CD4-positive, alpha-beta T cell treated with Interleukin-10 for 1 hour (primary cell): ENCODE measurements at places on chromosomes 11 and 22.

- DNase-seq, result no peak
Observed at GRCh38 chr22:38136607-38137006, 26.1 kb upstream of the BAIAP2L2 start.

DNA sequence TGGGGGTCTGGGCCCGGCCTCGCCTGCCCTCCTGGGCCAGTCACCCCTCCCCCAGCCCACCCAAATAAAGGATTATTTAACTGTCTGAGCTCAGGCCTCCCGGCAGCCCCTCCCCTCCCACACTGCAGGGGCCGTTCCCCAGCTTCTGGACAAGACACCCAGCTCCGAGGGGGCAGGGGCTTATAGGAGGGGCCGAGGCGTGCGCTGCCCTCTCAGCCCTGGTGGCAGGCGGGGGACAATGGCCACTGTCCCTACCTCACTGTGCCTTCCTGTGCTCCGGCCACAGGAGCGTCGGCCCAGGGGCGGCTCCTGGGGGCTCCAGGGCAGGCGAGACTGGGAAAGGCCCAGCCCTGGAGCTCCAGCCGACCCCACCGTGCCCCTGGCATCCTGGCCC lies 2.2 kb upstream of the SELENOO start:
- no peak for DNase-seq

- no peak for DNase-seq
Observed at GRCh38 chr22:44369293-44369661, 56.5 kb upstream of the SHISAL1 start.

- DNase-seq, result no peak
Observed at GRCh38 chr11:1852271-1852876, 510 bp upstream of the LSP1 start.

- DNase-seq, result no peak
Observed at GRCh38 chr22:27959335-27960090, 40.5 kb upstream of the PITPNB start.

DNA sequence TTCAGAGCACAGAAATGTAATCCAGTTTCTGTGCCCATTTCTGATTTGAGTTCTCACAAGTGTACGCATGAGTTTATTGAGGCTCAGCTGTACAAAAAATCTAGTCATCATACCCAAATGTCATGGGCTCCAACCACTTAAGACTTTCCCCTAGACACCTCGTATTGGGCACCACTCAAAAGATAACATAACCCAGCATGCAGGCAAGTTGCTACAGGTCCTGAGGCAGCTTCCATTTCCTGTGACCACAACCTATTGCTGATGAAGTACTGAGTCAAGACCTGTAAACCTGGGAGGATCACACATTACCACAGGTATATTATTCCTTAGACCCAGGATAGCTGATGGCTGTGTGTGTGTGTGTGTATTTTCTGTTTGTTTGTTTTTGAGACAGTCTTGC lies 95.2 kb downstream of the MRTFA start:
- DNase-seq, result no peak

DNA sequence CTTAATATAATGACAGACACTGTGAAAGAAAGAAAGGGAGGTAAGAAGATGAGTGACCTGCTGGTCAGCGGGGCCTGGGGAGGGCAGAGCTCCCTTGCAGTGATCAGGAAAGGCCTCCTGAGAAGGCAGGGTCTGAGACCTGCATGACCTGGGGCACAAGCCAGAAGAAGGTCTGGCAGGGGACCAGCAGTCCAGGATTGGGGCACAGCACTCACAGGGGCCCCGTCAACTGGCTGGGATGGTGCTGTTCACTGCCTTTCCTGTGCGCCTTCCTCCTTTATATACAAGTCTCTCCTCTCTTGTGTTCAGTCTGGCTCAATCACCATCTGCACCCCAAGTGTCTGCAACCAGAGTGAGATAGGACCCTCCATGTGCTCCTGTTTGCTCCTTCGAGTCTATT lies 22.2 kb upstream of the SCARF2 start:
- no peak for DNase-seq

DNA sequence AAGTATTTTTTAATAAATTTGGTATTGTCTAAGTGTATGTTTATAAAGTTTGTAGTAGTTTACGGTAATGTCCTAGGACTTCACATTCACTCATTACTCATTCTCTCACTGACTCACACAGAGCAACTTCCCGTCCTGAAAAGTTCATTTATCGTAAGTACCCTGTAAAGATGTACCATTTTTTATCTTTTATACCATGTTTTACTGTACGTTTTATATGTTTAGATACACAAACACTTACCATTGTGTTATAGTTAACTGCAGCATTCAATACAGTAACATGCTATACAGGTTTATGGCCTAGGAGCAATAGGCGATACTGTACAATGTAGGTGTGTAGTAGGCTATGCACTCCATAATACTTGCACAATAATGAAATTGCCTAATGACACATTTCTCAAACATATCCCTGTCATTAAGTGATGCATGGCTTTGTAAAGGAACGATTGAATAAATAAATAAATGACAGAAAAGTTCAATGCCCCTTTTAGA lies 12.5 kb upstream of the CARD18 start:
- no peak for DNase-seq

DNA sequence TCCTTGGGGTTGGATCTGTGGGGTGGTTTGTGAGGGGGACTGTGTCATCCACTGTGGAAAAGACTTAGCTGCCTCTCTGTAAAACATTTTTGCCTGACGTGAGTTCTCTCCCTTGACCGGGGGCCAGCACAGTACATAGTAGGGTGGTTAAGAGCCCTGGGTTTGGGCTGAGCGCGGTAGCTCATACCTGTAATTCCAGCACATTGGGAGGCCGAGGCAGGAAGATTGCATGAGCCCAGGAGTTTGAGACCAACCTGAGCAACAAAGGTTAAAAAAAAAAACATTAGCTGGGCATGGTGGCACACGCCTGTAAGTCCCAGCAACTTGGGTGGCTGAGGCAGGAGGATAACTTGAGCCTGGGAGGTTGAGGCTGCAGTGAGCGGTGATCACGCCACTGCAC lies 74.7 kb upstream of the WNT7B start:
- DNase-seq, result no peak

- no peak for DNase-seq
Observed at GRCh38 chr11:107457205-107457557, 444 bp downstream of the CWF19L2 start.

DNA sequence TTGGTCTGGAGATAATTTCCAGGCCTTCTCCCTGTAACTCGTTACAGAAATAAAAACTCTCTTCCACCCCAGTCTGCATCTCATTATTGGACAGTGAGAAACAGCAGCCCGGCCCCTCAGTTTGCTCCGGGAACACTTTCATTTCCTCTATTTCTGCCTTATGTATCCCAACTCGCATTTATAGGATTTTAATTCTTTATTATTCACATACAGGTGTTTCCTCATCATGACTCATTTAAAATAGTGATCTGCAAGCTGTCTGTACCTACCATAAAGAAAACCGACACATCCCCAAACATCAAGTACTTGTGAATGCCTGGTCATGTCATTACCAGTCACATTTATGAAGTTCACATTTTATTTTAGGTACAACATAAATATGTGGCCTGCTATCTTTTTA lies 42.8 kb downstream of the PIWIL3 start:
- DNase-seq, result no peak

DNA sequence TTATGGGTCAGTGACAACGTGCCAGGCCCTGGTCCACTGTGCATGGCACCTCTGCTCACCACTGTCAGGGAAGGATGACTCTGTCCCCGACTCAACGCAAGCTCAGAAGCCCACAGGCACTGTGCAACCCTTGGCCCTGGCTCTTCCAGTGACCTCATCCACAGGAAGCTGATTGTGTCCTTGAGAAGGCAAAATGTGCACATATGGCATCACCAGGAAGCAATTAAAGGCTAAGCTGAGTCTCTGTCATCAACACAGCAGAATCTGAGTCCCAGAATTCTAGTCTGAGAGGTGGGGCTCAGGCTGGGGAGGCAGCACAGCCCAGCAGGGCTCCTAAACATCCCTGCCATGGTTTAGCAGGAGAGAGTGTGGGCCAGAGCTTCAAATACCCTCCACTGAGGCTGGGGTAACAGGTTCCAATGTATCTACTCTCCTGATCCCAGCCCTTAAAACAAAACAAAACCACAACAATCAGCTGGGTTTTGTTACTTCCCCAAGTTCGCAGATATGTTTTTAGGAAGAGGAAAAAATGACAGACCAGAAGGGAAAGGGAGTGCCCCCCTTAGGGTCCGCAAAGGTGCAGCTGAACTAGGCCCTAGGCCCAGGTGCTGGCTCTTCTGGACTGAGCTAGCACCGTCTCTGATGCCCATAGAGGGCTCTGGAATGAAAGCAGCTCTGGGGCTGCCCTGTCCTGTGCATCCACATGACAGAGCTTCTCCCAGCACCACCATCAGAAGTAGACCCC lies 33.5 kb upstream of the GNAZ start:
- DNase-seq, result no peak

DNA sequence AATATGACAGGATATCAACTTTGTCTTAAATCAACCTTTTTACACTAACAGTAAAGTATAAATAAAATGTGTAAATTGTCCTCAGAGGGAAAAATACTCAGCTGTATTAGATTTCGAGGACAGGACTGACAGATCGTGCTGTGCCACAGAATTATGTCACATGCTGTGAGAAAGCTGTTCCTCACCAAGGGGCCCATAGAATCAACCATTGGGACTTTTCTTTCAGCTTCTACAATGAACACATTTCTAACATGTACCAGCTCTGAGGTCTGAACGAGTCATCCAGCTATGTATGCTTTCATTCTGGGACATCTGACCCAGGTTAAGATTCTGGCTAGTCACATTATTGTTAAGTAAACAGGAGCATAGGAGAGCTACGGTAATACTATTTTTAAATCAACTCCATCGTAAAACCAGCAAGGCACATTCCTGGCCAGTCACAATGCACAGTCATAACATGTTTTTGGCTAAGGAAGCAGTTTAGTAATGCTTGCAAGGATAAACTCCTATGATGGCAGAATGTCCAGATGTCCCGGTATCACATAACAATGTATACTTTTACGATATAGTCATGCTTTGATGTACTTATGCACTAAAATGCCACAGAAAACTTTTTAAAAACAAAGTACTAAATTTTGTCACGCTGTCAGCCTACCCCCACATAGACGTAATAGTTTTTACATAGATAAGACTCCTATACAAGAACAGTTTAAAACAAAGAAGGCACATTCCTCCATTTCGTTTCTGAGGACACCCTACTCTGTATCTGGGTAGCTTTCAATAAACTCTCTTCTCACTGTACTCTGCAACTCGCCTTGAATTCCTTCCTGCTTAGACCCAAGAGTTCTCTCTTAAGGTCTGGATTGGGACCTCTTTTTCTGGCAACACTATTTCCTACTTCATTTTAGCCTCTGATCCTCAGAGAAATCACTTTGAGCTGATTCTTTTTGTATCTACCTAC lies 27.4 kb downstream of the ZNF214 start:
- no peak for DNase-seq

- no peak for DNase-seq
Observed at GRCh38 chr11:106493751-106494150, 416.3 kb downstream of the AASDHPPT start.

DNA sequence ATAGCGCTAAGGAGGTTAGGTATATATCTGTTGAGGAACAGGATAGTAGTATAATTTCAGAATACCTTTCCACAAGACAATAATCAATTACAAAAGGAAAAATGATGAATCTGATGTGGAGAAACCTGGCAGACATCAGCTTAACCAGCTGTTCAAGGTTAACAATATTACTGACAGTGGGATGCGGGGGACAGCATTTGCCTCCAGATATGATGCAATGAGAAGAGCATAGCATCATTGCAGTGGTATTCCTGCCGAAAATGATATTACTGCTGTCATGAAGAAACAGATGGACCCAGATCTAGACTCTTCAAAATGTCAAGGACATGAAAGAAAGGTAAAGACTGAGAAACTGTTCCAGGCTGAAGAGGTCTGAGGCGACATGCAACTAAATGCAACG lies 49.7 kb downstream of the RBFOX2 start:
- no peak for DNase-seq

GRCh38 chr11:41866525-41866924 lies 407.1 kb upstream of the LRRC4C start:
- no peak for DNase-seq

DNA sequence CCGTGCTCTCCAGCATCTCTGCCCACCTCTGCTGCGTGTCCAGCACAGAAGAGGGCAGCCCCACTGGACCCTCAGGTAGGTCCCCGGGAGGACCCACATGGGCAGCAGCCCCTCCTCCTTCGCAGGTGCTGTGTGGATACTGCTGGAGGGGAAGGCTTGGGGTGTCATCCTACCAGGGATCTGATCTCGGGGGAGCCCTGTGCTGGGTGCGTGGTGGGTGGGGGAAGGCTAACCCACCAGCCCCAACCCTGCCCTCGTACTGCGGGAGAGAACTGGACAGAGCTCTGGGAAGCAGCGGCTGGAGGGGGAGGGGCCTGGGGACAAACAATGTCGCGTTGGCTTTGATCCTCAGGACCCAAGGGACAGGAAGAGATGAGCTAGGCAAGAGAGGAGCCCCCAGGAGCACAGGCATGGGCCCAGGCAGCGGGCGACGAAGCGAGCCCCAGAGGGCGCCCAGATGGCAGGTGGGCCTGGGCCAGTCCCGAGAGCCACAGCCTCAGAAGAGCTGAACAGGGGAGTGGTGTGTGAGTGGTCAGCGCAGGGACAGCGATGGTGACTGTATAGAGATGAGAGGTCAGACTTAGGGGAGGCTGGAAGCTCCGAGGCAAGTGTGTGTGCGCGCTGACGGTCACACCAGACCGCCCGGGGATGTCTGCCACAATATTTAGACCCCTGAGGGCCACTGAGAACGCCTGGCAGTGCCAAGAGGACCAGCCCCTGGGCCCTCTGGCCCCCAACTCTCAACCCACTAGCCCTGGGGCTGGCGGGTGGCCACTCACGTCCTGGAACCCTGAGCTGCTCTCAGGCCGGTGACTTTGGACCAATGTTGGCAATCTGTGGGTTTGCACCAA lies 1.4 kb upstream of the PIM3 start:
- DNase-seq, result no peak

DNA sequence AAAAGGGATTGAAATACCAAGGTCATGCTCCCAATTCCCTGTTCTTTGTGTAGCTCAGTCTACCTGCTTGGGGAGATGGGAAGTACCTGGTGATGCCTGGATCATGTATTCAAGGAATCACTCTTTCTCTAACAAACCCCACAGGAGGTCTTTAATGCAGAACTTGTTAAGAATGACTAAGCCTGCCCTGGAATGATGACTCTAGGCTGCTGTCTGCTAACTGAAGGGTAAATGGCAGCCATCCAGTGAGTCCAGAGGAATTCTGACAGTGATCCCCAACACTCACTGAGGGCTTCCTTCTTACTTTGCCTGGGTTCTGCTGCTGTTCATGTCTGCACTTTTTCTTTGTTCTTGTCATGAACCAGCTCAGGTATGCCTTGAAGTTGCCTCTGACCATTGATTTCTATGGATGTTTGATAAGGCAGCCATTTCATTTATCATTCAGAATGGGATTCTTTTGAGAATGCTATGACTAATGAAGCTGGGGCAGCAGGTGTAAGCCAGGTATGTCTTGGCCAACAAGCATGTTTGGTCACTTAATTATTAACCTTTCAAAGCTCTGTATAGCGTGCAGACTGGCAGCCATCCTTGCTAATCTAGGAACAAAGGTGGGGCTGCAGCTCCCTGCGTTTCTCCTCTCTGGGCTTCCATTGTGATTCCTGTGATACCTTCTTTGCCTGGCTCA lies 11.4 kb downstream of the PRSS23 start:
- no peak for DNase-seq

GRCh38 chr22:27896245-27896644 lies 22.8 kb downstream of the PITPNB start:
- DNase-seq, result no peak
